ENCODE measurements at places on chromosomes 6 and 20.

DNA sequence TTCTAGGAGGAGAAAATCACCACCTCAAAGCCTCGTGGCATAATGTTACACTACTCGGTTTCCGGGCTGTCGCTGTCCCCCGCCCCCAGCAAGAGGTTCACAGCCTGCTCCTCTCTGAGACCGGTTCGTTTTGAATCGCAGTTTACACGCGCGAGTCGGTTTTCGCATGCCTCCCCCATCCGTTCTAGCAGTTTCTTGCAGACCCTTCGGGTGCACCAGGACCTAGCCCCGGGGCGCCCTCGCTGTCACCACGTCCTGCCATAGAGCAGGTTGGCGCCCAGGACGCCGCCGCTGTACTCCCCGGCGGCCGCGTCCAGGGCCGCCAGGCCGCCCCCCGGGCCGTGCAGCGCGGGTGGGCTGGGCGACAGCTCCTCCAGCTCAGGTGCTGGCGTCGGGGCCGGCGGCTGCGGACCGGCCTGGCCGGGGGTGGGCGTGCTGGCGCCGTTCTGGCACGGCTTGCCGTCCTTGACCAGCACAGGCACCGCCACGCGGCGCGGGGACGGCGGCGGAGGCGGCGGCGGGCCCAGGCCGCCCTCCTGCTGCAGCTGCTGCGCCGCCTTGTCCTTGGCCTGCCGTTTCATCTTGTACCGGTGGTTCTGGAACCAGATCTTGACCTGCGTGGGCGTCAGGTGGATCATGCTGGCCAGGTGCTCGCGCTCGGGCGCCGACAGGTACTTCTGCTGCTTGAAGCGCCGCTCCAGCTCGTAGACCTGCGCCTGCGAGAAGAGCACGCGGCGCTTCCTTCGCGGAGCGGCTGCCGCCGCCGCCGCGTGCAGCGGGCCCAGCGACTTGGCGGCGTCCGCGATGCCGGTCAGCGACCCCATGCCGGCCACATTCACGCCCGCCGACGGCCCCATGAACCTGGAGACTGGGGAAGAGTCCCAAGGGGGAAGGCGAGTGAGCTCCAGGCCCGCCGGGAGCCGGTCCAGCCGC is 1.4 kb downstream of the NKX2-4 start:
- peak; percentile 66 for DNase-seq

DNA sequence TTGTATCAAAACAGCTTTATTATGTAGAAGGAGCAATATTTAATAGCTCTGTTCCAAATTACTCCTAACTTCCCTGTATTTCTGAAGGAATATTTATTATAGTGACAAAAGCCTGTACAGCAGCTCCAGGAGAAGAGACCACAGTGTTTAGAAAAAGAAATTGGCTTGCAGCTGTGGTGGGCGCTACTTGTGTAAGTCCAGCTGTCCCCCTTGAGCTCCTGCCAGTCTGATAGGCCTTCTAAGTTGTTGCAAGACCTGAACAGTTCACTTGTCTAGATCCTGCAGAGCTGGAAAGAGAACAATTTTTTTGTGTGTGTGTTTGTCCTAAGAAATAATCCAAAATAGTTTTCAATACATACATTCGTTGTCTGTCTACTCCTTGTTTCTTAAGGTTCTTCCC is 86.6 kb downstream of the JARID2 start:
- DNase-seq, result no peak

- DNase-seq, result no peak
These were observed 103.4 kb upstream of the FRMD1 start for GRCh38 chr6:168182366-168182765.

DNA sequence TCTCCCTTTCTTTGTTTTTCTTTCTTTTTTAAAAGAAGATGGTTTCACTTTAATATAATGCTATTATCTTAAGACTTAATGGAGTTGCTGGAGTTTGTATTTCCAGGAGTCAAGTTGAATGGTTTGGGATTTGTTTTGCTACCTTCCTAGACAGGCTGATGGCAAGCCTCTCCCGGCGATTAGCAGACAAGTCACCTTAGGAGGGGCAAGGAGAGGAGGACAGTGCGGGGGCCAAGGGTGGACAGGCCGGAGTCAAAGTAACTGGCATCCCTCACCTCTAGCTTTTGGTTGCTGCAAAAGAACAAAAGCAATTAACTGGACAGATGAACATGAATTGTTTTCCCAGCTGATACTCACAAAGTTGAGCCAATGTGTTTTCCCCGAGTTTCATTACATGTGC is 57.1 kb downstream of the GMPR start:
- DNase-seq, result no peak

DNA sequence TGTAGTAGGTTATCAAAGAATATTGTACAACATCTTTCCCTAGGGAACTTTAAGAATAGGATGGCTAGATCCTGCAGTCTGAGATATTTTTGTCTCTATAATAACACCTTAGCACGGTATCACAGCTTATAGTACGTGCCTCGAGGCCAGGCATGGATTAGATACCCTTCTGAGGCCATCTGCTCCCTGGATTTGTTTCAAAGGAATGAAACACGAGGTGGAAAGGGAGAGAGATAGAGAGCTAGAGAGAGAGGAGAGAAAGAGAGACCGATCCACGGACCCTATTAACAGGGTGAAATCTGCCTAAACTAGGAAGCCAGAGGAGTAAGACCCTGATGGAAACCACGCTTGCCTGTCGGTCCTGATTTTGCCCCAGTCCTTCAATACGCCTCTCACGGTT is 92.5 kb downstream of the CD83 start:
- no peak for DNase-seq

- DNase-seq, result no peak
These were observed 165.4 kb downstream of the SLC35B3 start for GRCh38 chr6:8269872-8270454.

- no peak for DNase-seq
These were observed 3.6 kb downstream of the ZKSCAN3 start for GRCh38 chr6:28353356-28353755.

Data from ecto neural progenitor cell (in vitro differentiated cells).